ENCODE measurements at places on chromosomes 5 and 9.

- peak; percentile 15 for DNase-seq
Measured at GRCh38 chr5:150272531-150272930, 17.0 kb downstream of the CAMK2A start.

DNA sequence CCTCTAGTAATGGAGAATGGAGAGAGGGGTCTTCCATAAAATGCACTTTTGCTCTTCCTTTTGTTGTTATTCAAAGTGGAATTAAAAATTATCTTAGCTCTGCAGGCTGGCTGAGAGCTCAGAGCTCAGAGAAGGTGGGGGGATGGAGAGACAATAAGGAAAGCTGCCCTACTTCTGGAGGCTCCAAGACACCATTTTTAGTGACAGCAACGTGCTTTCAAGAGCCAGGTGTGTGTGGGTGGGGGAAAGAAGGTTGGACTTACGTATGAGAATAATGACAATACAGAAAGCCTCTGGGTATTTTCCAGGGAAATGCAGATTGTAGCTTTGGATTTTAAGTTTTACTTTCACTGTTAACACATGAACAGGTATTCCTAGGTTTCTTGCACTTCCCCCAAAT, 173.9 kb downstream of the TRPM3 start:
- no peak for DNase-seq

DNA sequence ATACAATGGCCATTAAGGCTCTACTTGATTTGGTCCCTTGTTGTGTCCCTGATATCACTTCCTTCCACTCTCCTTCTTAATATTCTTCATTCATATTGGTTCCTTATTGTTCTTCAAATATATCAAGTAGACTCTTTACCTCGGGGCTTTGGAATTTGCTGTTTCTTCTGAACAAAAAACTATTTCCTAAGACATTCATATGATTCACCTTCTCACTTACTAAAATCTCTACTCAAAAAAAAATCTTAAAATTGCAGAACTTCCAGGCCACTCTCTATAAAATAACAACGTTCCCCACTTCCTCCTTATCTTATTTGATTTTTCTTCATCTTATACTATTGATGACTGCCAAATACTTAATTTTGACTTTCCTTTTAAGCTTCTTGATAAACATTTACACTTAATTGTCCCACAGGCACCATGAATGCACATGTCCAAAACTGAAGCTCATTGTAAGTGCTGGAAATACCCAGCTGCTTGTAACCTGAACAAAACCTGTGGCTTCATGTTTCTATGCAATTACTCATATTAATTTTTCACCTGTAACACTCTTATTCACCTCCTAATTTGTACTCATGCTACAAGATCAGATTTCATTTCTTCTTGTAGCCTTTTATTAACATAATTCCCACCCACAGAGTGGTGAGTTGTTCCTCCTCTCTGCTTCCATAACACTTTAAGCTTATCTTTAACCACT, 58.4 kb upstream of the NUDT12 start:
- DNase-seq, result no peak

DNA sequence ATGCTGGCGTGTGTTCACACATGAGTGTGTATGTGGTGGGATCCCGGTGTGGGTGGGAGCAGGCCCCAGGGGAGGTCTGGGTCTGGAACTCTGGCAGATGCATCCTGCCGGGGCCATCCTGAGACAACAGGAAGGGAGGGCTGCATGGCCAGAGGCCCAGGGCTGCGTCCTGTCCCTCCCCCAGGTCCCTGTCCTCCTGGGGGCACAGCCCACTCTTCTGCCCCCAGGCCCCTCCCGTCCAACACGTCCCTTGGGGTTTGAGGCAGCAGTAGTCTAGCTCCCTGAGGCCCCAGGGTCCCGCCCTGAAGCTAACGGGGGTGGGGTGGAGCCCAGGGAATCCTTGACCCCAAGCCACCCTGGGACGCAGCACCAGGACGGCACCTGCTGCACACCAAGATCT, 16.6 kb downstream of the FLT4 start:
- no peak for DNase-seq

DNA sequence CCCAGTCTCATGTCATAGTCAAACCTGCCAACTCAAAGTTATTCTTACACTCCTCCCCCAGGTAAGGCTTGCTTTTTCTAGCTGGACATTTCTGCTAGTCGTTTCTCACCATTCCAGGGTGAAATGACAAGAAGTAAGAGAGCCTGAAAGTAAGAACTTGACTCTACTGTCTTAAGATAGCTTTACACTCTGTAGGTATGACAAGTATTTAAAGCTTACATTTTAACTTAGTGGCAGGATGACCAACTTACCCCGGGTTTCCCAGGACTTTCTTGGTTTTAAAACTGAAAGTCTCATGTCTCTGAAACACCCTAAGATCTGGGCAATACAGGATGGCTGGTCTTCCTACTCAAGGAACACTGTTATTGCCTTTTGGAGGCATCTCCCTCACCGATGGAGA, 67.5 kb upstream of the PIK3R1 start:
- DNase-seq, result no peak

DNA sequence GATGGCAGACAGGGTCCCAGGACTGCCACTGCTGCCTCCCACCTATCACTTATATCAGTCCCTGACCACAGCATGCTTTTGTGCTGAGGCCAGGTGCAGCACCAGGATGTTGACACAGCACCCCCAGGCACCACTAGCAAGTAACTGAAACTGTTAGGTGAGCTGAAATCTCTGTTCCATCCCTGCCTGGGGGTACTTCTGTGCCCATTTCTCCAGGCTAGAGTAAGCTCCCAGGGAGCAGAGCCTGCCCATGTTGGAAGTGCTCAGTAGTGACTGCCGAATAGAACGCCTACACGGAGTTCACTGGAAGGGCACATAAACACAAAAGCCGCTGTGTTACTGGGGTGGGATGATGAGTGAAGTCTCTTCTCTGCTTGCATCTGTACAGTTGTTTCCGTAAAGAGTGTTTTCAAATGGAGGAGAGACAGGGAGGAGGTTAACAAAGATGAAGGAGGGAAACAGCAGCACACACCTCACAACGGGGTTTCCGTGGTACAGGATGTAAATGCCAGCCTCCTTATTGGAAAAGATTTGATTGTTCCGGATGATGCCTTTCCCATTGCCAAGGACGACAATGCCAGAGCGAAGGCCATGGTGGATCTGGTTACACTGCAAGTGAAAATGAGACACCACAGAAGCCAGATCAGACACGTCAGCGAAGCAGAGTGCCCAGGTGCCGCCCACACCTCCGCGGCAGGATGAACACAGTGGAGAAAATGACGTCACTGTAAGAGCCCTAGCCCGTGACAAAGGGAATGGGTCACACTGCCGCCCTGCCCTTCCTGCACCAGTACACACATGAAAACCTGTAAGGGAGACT, 43.1 kb downstream of the POLR1E start:
- peak; percentile 87 for DNase-seq

DNA sequence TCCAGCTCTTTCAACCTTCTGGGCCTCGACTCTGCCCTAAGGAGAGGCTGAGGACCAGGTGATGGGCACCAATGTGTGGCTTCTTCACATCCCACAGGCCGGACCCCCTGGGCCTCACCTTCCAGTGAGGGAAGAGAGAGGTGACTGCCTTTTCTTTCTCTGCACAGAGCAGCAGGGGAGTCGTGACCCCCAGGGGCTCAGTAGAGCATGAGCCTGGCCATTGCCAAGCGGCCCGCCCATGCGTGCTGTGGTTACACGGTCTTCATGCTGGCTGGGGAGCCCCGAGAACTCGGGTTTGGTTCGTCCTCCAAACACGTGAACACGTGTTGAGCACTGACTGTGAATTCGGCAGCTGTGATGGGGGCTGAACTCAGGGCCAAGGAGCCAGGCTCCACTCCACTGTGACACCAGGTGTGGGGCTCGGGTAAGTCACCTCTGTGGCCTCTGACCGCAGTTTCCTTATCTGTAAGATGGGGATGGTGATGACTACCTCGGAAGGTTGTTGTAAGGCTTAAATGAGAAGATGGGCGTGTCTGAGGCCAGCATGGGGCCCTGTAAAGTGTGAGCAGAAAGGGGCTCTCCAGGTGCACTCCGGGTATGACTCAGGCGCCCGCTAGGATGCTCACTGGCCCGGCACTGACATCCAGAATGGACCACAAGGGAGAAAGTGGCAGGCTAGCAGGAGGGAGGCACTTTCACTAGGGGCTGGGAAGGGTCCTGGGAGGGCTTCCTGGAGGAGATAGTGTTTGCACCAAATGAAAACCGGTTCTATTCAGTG, 13.4 kb upstream of the GRHPR start:
- DNase-seq, result peak; percentile 82

Data from CD4-positive, alpha-beta T cell treated with Interleukin-17A for 1 hour (primary cell).